ENCODE measurements at places on chromosomes 7 and 10. TPM values are rescaled to one million over a fixed set of nuclear protein-coding genes. Genes with fewer than 3 reads are reported as not detected.

DNA sequence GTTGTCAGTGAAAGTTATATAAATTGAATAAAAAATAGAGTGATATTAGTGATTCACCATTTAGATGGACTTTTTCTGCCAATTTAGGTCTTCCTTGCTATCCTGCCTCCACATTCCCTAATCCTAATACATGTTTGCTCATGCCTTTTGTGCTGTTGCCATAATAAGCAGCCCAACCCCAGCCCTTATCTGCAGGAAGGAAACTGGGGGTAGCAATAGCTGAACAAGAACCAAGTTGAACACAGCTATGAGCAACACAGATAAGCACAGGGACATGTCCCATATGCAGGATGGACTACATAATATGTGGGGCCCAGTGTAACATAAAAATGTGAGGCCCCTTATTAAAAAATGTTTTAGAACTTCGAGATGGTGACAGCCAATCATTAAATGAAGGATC lies 91.2 kb upstream of the AHR start:
- DNase-seq = no peak

DNA sequence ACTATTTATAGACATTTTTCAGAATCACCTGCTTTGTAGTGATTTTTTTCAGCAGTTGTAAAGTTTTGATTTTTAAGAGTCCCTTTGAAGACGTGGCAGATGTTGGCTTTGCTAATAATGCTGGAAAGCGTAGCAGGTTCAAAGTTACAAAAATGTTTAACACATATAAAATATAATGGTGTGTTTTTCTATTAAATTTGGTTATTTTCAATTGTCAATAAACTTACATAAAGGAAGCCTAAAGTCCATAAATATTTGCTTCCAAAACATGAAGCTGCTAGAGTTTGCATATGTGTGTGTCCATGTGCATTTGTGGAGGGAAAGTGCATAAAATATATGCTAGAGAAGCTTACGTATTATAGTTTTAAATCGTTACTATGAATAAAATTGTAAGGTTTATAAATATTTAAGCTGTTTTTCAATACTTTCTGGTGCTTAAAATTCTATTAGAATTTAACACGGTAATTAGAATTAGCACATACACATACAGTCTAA lies 3.7 kb downstream of the MEOX2 start:
- DNase-seq = no peak

Gene LRGUK
- 0.13 TPM for total RNA-seq

Gene FRA10AC1
- total RNA-seq = 9.7 TPM

- DNase-seq = no peak
Observed at GRCh38 chr10:119447823-119448546, 94.5 kb downstream of the RGS10 start.

DNA sequence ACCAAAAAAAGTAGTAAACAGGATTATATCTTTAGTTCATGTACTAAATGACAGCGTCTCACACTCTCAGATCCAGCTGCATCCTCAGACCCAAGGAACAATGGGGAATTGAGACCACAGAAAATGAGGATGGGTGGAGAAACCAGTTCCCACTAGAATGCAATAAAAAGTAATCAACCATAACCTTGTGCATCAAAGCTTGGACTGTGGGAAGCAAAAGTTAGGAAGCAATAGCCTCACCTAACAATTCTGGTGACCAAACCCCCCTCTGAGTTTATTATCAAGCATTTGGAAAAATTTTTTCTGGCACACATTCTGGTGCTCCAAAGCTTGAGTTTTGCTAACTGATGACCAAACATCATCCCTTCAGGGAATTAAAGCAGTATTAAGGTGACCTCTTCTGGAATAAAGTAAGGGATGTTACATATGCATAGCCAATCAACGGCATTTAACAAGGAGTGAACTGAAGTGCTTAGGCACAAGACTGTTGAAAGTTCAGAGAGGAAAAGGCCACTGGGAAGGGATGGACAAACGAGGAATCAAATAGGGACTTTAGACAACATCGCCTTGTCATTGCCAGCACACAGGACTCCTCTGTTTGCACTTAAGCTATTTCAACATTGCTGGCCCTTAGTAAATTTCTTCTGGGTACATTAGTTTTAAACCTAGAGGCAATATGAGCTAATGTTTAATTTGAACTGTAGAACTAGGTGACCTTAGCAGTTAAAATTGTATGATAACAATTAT lies 1.2 kb upstream of the MAT1A start:
- no peak for DNase-seq

Gene FERD3L
- not detected for total RNA-seq

Gene MMP21
- not detected for total RNA-seq

Gene MACC1
- 26.6 TPM for total RNA-seq

Gene ACTL6B
- total RNA-seq = not detected

GRCh38 chr10:96703358-96703757 lies 17.0 kb downstream of the PIK3AP1 start:
- no peak for DNase-seq

GRCh38 chr7:156732091-156732625 lies 91.6 kb downstream of the RNF32 start:
- no peak for DNase-seq
